Thoracic aorta (tissue), 2 donors: ENCODE measurements at places on chromosomes 1 and 21. TPM values are rescaled to one million over a fixed set of nuclear protein-coding genes. Genes with fewer than 3 reads are reported as not detected.
A peak's percentile ranks its signal among the peaks of the same experiment; 100 is the strongest.

The C1orf116 gene
- total RNA-seq = 0.14 TPM

The RNF186 gene
- not detected for total RNA-seq

GRCh38 chr21:19123525-19123924, 719.9 kb upstream of the TMPRSS15 start:
- H3K4me1 ChIP-seq = no peaks in the 10 kb centered on the region
- no peak overlapping the region for H3K27ac ChIP-seq
- no peaks in the 10 kb centered on the region for H3K27me3 ChIP-seq
- no peak for DNase-seq

The LCE3D gene
- total RNA-seq = not detected

DNA sequence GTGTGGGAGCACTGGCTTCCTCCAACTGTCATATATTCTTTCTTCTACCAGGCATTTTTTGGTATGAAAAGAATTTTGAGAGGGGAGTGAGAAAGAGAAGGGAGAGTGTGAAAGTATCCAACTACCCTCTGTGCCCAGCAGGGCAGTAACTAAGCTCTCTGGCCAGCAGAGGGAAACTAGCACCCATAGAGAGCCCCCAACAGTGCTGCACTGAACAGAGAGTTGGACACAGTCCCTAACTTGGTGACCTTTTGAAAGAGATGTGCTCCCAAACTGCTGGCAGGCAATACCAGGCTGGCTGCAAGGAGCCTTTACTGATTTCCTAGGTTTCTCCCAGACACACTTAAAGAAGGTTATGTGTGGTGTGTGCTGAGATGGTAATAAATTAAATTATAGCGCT, 118.8 kb upstream of the PBX1 start:
- H3K27ac ChIP-seq = no peak overlapping the region
- H3K36me3 ChIP-seq = no peaks in the 10 kb centered on the region
- DNase-seq = no peak
- no peak overlapping the region for H3K4me3 ChIP-seq
- H3K27me3 ChIP-seq = no peaks in the 10 kb centered on the region

- peaks cover 3% of the 10 kb centered on the region for H3K4me1 ChIP-seq
- peak overlapping the region; percentile 72 for H3K27ac ChIP-seq
- H3K27me3 ChIP-seq = no peaks in the 10 kb centered on the region
- H3K36me3 ChIP-seq = no peaks in the 10 kb centered on the region
- peak overlapping the region; percentile 73 for H3K4me3 ChIP-seq
- DNase-seq = no peak
Observed at GRCh38 chr1:50959303-50959912, 659 bp downstream of the FAF1 start.

The OR2M3 gene
- total RNA-seq = not detected

DNA sequence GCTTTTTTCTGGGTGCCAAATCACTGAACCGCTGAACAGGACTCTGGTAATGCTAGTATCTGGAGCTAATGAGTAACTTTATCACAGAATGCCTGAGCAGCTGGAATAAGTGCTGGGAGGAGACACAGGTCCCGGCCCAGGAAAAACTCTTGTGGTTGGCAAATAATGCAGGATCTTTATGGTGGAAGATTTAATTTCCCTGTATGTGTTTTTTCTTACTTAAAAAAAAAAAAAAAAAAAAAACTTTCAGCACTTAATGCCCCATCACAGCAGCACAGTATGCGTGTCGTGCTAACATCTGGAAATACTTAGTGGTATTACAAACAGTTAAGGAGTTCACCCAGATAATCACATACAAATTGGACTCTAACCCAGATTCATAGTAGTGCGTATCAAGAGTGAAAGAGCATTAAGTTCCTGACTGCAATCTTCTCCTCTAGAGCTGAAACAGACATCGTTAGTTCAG, 220.7 kb downstream of the TOMM20 start:
- no peak overlapping the region for H3K4me3 ChIP-seq
- H3K27ac ChIP-seq = peak overlapping the region; percentile 15
- no peaks in the 10 kb centered on the region for H3K27me3 ChIP-seq
- no peak for DNase-seq
- H3K36me3 ChIP-seq = no peaks in the 10 kb centered on the region
- H3K4me1 ChIP-seq = peaks cover 14% of the 10 kb centered on the region

DNA sequence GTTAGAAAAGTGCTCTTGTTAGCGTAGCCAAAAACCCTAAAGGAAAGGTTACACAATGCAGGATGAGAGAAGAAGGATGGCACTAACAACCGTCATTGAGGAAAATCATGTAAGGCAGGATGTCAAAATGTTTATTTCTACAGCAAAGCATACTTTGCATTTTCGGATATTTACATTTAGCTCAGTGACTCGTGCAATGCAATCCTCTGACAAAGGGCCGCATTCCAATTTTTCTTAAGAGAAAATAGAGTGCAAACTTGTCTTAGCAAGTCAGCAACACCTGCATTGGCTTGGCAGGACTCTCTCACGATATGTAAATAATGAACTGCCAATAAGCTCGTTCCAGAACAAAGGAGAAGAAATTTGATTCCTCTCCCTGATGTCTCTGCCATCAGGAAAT, 33.3 kb downstream of the TIAM1 start:
- H3K27ac ChIP-seq = no peak overlapping the region
- H3K4me3 ChIP-seq = no peak overlapping the region
- no peaks in the 10 kb centered on the region for H3K36me3 ChIP-seq
- no peaks in the 10 kb centered on the region for H3K4me1 ChIP-seq

DNA sequence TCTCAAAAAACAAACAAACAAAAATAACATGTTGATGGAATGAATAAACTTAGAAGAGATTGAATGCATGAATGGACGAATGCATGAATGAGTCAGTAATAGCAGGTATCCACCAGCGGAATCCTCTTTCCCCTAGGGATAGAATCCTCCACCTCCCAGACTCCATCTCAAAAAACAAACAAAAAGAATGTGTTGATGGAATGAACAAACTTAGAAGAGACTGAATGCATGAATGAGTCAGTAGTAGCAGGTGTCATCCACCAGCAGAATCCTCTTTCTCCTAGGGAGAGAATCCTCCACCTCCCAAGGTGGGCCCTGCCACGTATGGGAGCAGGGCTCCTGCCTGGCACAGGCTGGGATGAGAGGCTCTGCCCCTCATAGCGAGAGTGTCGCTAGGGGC, 26.8 kb upstream of the RNF19B start:
- no peak overlapping the region for H3K27ac ChIP-seq
- no peaks in the 10 kb centered on the region for H3K27me3 ChIP-seq
- peaks cover 24% of the 10 kb centered on the region for H3K4me1 ChIP-seq
- DNase-seq = no peak
- no peak overlapping the region for H3K4me3 ChIP-seq

- peaks cover 5% of the 10 kb centered on the region for H3K4me1 ChIP-seq
- no peaks in the 10 kb centered on the region for H3K27me3 ChIP-seq
- peaks cover 33% of the 10 kb centered on the region for H3K36me3 ChIP-seq
- H3K27ac ChIP-seq = no peak overlapping the region
Observed at GRCh38 chr1:77948841-77949424, 29.9 kb downstream of the FUBP1 start.

The LMX1A gene
- not detected for total RNA-seq

DNA sequence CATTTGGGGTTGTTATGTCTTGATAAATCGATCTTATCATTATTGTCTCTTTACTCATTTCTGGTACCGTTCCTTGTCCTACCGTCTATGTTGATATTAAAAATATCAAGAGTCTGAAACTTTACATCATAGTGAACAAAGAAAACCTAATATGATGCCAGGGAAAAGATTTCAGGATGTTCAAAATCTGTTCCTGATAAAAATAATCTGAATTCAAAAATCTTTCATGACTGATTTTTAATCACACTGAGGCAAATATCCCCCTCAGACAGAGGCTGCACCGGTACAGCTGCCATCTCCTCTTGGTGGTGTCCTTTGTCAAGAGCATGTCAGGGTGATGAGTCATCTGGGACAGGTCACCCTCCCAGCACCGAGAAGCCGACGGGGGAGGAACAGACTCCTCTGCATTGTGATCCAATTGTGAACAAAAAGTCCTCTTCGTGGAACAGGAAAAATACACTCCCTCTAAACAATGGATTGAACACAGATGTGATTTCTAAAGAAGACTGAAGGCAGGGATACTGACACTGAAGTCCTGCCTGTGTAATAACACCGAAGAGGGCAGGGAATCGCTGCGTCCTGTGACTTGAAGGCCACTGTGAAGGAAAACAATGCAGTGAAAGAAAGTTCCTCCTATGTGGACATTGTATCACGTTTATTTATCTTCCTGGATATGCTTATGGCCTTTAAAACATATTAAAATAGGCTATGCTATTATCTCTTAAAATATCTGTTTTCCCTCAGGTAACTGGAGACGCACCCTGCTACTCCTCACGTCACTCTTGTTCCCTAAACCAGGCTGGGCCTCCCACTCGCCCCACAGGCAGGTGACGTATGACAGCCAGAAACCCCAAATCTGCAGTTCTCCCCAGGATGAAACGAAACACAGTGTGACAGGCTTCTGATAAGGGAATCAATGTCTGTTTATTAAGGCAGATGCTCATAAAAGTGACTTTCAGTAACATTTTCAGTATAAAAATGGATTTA, 4.3 kb upstream of the SPATC1L start:
- no peaks in the 10 kb centered on the region for H3K27me3 ChIP-seq
- no peak for DNase-seq
- no peak overlapping the region for H3K27ac ChIP-seq
- no peak overlapping the region for H3K4me3 ChIP-seq
- peaks cover 3% of the 10 kb centered on the region for H3K4me1 ChIP-seq
- peaks cover 36% of the 10 kb centered on the region for H3K36me3 ChIP-seq

- no peak overlapping the region for H3K4me3 ChIP-seq
- no peak for DNase-seq
- H3K4me1 ChIP-seq = peaks cover 19% of the 10 kb centered on the region
- peaks cover 4% of the 10 kb centered on the region for H3K36me3 ChIP-seq
Observed at GRCh38 chr1:119626011-119626545, 22.0 kb downstream of the ZNF697 start.

The AUNIP gene
- not detected for total RNA-seq

The FNDC5 gene
- total RNA-seq = 6.2 TPM

DNA sequence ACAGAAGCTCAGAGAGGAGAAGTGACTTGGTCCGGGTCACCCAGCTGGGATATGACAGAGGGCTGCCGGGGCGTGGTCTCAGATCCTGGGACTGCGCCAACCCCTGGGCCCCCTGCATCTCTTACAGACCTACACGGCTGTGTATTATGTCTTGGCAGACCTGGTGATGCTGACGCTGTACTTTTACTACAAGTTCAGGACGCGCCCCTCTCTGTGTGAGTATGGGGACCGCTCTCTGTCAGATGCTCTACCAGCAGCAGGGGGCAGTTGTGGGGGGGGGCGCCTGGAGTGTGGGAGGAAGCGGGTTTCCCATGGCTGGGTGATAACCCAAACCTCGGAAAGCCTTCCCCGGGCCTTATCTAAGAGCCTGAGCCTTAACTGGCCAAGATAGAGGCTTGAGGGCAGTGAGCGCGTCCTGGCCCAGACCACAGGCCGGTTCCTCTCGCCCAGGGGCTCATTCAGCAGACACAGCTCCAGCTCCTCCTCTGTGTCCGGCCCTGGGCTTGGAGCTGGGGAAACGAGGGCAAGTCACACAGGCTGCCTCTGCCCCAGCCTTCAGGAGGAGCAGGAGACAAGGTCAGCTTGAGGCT, 13.3 kb downstream of the SLC66A1 start:
- H3K36me3 ChIP-seq = peaks cover 36% of the 10 kb centered on the region
- H3K27ac ChIP-seq = no peak overlapping the region
- no peak for DNase-seq
- no peaks in the 10 kb centered on the region for H3K27me3 ChIP-seq

DNA sequence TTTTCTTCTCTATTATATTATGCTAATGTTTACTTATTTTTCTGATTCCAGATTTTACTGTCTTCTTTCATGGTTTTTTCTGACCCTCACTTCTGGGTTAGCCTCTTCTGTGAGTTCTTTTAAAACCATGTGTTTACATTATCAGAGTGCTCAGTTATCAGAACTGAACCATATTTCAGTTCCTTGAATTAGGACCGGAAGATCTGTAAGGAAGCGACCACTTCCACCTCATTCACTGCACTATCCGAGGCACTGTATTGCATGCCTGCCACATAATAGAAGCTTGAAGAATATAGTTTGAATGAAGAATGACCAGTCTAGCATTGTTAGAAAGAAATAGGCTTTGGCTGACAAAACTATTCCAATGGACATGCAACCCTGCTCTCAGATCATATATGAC, 281.0 kb upstream of the DEPDC1 start:
- H3K27ac ChIP-seq = no peak overlapping the region
- H3K4me3 ChIP-seq = no peak overlapping the region
- no peaks in the 10 kb centered on the region for H3K27me3 ChIP-seq
- no peaks in the 10 kb centered on the region for H3K4me1 ChIP-seq
- no peaks in the 10 kb centered on the region for H3K36me3 ChIP-seq

The RAB7B gene
- total RNA-seq = 12.0 TPM

DNA sequence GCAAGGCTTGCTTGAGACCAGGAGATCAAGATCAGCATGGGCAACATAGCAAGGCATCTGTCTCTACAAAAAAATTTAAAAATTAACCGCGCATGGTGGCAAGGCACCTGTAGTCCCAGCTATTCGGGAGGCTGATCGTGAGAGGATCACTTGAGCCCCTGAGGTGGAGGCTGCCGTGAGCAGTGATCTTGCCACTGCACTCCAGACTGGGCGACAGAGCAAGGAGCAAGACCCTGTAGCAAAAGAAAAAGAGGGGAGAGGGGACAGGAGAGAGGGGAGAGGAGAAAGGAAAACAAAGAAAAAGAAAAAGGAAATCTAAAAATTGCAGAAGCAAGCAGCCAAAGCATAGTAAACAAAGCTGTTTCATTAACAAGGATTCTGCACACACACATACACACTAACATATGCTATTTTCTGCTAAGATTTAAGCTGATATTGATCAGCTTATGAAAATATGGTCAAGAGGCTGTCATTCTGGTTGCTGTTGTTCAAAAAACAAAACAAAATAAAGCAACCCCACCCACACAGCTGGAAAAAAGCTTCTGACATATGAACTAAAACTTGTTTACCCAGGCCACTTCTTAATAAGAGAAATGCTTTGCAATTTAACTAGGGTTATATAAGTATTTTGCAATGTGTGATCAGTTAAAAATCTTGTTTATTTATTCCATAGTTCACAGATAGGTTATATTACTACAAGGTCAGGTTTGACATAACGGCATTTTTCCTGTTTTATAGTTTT, 1.8 kb downstream of the ARNT start:
- H3K36me3 ChIP-seq = no peaks in the 10 kb centered on the region
- H3K4me3 ChIP-seq = peak overlapping the region; percentile 99
- H3K27ac ChIP-seq = peak overlapping the region; percentile 97
- DNase-seq = no peak

GRCh38 chr1:2258122-2258681, 30.1 kb downstream of the SKI start:
- no peak for DNase-seq
- no peaks in the 10 kb centered on the region for H3K27me3 ChIP-seq
- H3K36me3 ChIP-seq = no peaks in the 10 kb centered on the region
- peak overlapping the region; percentile 30 for H3K27ac ChIP-seq
- peaks cover 69% of the 10 kb centered on the region for H3K4me1 ChIP-seq
